Stimulated activated CD4-positive, alpha-beta T cell treated with anti-CD3 and anti-CD28 coated beads, Interleukin-15, amount 100 ng/mL, for 1 hour (primary cell): ENCODE measurements at places on chromosomes 3 and 15.

GRCh38 chr15:98787936-98788757, 139.8 kb downstream of the IGF1R start:
- DNase-seq: no peak

DNA sequence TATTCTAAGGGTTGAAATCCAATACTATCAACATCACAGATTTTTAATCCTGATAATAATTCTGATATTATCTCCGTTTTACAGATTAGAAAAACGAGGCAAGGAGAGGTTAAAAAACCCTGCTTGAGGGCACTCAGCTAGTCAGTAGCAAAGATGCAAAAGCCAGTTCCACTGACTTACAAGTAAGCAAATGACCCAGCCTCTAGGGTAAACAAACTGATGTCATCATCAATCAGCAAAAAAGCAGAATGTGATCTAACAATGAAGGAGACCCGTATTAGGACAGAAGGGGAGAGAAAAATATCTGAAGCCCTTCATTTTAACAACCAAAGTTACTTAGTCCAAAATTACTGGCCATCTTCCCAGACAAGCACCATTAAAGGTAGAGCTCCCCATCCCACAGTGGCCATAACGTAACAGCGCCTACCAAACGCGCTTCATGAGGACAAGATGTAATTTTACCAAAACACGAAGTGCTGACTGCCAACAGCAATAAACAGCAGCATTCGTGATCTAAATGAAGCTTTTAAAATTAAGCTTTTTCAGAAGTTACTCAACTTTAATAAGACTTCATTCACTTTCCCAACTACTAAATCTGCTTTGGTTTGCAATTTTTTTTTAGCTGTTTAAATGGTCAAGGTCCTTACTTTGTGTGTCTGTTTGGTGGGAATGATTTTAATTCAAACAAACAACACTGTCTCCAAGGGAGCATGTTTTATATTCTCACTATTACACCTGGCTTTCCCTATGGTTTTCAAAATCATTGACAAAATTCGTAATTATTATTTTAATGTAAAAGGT, 176.6 kb downstream of the OSBPL10 start:
- DNase-seq: no peak

GRCh38 chr3:125160606-125161371, 51.8 kb downstream of the SLC12A8 start:
- no peak for DNase-seq

DNA sequence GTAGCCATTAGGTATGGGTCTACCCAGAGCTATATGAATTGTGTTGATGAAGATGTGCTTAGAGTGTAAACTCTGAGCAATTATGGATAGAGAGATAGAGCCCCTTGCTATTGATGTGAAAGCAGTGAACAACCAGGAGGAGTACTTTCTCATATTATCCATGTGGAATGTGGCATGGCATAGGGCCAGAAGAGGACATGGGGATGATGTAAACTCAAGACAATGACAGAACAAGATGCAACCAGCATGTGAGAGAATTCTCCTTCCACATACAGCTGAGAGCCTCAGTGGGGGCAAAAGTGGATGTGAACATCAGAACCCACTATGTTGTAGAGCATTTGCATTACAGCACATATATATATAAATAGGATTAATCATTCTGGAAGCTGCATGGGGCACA, 36.4 kb upstream of the BNC1 start:
- no peak for DNase-seq

DNA sequence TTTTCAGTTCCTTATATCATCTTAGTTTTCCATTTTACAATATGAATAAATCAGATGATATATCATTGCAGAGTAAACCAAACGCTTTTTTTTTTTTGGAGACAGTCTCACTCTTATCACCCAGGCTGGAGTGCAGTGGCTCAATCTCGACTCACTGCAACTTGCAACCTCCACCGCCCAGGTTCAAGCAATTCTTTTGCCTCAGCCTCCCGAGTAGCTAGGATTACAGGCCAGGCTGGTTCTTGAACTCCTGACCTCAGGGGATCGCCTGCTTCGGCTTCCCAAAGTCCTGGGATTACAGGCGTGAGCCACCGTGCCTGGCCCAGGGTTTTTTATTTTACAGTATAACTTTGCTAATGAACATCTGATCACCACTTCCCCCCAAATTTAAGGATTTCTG, 5.9 kb upstream of the EBLN2 start:
- DNase-seq: no peak

- no peak for DNase-seq
Observed at GRCh38 chr3:9945358-9945757, 6.8 kb downstream of the PRRT3 start.

- DNase-seq: no peak
Observed at GRCh38 chr3:132507657-132508056, 89.4 kb upstream of the ACKR4 start.

DNA sequence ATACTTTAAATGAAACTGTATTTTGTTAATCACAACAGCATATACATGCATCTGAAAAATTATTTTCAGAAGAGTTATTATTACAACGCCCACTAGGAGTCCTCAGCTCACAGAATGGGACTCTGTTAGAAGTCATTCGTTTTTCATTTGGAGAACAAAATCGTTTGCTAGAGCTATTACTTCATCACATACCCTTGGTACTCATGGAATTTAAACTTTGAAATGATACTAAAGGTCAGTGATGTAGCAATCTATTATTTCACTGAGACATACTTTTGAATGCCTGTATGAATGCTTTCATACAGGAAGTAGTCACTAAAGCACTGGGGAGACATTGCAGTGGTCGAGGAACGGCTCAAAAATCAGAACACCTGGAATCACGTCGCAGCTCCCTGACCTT, 198.1 kb downstream of the MBNL1 start:
- no peak for DNase-seq

GRCh38 chr3:152556731-152557254, 278.1 kb upstream of the P2RY1 start:
- no peak for DNase-seq

- DNase-seq: no peak
Observed at GRCh38 chr15:42384597-42384996, 25.3 kb downstream of the CAPN3 start.

- no peak for DNase-seq
Observed at GRCh38 chr3:11641316-11641682, 2.4 kb downstream of the VGLL4 start.

GRCh38 chr3:37546876-37547275, 314.8 kb upstream of the CTDSPL start:
- no peak for DNase-seq

DNA sequence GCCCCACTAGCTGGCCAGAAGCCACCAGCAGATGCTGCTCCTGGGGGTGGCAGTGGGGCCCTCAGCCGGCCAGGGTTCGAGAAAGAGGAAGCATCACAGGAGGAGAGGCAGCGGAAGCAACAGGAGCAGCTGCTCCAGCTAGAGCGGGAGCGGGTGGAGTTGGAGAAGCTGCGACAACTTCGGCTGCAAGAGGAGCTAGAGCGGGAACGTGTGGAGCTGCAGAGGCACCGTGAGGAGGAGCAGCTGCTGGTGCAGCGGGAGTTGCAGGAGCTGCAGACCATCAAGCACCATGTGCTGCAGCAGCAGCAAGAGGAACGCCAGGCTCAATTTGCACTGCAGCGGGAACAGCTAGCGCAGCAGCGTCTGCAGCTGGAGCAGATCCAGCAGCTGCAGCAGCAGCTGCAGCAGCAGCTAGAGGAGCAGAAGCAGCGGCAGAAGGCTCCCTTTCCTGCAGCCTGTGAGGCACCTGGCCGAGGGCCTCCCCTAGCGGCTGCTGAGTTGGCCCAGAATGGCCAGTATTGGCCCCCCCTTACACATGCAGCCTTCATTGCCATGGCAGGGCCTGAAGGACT, 17.5 kb upstream of the APEH start:
- DNase-seq: no peak

DNA sequence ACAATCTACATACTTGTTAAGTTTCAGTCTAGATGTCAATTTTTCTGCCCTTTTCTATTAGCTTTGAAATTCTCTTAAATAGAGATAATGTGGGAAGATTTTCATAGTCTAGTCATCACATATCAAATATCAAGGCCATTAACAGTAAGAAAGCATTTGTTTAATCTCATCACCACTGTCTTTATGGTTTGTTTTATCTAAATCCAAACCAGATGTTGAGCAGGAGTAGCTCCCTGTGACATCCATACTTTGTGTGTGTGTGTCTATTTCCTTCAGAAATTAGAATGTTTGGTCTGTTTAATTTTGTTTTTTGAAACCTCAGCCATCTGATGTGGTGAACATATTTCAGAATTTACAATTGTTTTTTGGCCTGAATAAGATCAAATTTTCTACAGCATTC, 23.1 kb upstream of the GOLGA8B start:
- DNase-seq: no peak

DNA sequence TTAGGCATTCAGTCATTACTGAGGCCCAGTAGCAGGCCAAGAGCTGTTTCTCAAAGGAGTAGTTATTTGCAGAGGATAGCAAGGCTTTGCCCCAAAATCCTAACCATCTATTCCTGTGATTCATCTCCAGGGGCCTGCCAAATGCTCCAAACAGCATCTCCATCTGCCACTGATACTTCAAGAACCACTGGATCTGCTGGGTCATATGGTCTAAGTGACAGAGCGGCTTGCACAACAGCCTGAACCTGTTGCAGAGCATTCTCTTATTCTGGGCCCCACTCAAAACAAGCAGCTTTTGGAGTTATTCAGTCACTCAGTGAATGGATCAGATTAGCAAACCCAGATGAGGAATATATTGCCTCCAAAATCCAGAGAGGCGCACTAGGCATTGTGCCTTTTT, 68.8 kb upstream of the ALDH1A3 start:
- no peak for DNase-seq

GRCh38 chr3:123467046-123467445, 18.2 kb upstream of the ADCY5 start:
- DNase-seq: no peak

- DNase-seq: no peak
Observed at GRCh38 chr15:40038275-40038637, 725 bp downstream of the SRP14 start.

DNA sequence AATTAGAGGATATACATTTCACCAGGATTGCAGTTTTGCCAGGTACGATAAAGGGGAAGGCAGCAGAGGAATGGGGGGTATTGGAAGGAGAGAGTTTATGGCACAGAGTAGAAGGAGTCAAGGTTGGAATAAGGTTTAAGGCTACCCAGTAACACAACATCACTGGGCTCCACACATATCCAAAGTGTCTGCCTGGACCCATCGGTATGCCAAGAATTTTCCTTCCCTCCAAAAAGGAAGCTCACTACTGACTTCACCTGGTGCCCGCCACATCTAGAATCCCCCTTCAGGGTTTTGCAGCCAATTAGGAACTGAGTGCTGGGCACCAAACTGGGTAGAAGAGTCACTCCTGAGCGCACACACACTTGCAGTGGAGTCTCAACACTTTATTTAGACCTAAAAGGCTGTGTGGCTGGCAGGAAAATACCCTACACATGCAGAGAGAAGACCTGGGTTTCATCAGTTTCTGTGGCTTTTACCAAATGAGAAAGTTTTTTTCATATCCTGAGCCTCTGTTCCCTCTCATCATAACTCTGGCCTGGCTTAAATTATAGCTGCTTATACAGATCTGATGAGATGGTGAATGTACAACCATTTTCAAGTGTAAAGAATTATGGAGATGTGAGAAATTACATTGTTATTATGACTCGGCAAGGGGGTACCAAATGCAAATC, 190.8 kb upstream of the LPP start:
- no peak for DNase-seq

DNA sequence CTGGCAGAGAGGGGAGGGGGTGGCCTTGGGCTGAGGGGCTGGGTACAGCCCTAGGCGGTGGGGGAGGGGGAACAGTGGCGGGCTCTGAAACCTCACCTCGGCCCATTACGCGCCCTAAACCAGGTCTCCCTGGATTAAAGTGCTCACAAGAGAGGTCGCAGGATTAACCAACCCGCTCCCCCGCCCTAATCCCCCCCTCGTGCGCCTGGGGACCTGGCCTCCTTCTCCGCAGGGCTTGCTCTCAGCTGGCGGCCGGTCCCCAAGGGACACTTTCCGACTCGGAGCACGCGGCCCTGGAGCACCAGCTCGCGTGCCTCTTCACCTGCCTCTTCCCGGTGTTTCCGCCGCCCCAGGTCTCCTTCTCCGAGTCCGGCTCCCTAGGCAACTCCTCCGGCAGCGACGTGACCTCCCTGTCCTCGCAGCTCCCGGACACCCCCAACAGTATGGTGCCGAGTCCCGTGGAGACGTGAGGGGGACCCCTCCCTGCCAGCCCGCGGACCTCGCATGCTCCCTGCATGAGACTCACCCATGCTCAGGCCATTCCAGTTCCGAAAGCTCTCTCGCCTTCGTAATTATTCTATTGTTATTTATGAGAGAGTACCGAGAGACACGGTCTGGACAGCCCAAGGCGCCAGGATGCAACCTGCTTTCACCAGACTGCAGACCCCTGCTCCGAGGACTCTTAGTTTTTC, 4.9 kb downstream of the ISL2 start:
- DNase-seq: no peak

- no peak for DNase-seq
Observed at GRCh38 chr3:128367761-128368160, 98.9 kb downstream of the DNAJB8 start.
